ENCODE measurements at places on chromosomes 6 and 20.

GRCh38 chr20:17541596-17541995 lies 10.4 kb upstream of the BFSP1 start:
- H3K27ac ChIP-seq: no peak overlapping the region
- peaks cover 6% of the 10 kb centered on the region for H3K4me1 ChIP-seq
- no peak for DNase-seq
- peaks cover 2% of the 10 kb centered on the region for H3K27me3 ChIP-seq
- no peak overlapping the region for H3K4me3 ChIP-seq

DNA sequence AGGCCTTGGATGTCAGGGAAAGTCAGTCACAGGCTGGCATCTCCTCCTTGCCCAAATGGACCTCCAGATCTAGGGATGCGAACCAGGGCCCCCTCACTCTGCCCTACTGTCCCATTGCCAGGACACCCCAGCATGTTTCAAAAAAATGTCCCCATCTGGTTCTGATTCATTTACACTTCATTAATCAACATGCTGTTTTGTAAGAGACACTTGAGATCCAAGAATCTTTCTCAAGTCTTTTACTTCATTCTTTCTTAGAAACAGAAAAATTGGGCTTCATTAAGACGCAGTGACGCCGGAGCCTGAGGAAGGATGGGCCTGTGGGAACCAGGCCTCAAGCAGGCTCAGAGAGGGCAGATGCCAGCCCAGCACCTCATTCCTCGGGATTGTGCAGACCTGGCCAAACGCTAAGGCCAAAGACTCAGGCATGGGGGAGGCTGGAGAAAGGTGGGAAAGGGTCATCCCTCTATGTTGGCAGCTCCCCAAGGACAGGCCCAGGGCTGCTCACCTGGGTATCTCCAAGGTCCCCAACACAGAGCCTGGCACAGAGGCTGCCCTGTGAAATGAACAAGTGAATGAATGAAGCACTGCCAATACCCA lies 3.8 kb downstream of the RSPO4 start:
- DNase-seq: no peak
- no peak overlapping the region for H3K27ac ChIP-seq
- H3K27me3 ChIP-seq: peaks cover 8% of the 10 kb centered on the region
- H3K4me1 ChIP-seq: no peaks in the 10 kb centered on the region
- no peaks in the 10 kb centered on the region for H3K36me3 ChIP-seq
- H3K4me3 ChIP-seq: no peak overlapping the region

- no peak overlapping the region for H3K27ac ChIP-seq
- H3K4me1 ChIP-seq: no peaks in the 10 kb centered on the region
- DNase-seq: no peak
- no peak overlapping the region for H3K4me3 ChIP-seq
- H3K27me3 ChIP-seq: no peaks in the 10 kb centered on the region
These were observed 5.6 kb downstream of the BAG2 start for GRCh38 chr6:57177545-57178265.

- H3K36me3 ChIP-seq: no peaks in the 10 kb centered on the region
- DNase-seq: no peak
- H3K27ac ChIP-seq: no peak overlapping the region
- no peak overlapping the region for H3K4me3 ChIP-seq
- H3K27me3 ChIP-seq: no peaks in the 10 kb centered on the region
These were observed 7.0 kb upstream of the RREB1 start for GRCh38 chr6:7100753-7101081.

- H3K4me1 ChIP-seq: no peaks in the 10 kb centered on the region
- peak overlapping the region; percentile 6 for H3K27ac ChIP-seq
- H3K36me3 ChIP-seq: no peaks in the 10 kb centered on the region
These were observed 744 bp downstream of the RAB23 start for GRCh38 chr6:57221191-57221935.

DNA sequence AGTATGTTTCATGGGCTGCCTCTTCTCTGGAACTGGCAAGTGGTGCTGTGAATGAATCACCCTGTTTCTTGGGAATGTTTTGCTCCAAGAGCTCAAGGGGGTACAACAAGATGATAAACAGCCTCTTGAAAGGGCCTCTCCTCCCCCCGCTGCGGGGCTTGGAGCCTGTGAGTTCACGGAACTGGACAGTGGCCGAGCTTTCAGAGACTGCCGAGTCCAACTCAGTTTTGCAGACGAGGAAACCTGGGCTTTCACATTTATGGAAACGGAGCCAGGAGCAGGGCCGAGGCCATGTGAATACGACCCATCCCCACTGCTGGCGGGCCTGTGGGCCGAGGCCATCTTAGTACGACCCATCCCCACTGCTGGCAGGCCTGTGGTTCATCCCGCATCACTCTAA lies 18.2 kb upstream of the SRC start:
- no peaks in the 10 kb centered on the region for H3K4me1 ChIP-seq
- H3K27ac ChIP-seq: no peak overlapping the region
- H3K4me3 ChIP-seq: no peak overlapping the region
- DNase-seq: no peak

DNA sequence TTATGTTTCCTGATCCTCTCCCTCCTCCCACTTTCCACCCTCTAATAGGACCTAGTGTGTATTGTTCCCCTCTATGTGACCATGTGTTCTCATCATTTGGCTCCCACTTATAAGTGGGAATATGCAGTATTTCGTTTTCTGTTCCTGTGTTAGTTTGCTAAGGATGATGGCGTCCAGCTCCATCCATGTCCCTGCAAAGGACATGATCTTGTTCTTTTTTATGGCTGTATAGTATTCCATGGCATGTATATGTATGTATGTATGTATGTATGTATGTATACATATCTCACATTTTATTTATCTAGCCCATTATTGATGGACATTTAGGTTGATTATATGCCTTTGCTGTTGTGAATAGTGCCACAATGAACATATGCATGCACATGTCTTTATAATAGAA lies 188.7 kb downstream of the RFPL4B start:
- no peak overlapping the region for H3K27ac ChIP-seq
- no peaks in the 10 kb centered on the region for H3K36me3 ChIP-seq
- no peaks in the 10 kb centered on the region for H3K4me1 ChIP-seq
- H3K4me3 ChIP-seq: no peak overlapping the region
- no peaks in the 10 kb centered on the region for H3K27me3 ChIP-seq
- no peak for DNase-seq

DNA sequence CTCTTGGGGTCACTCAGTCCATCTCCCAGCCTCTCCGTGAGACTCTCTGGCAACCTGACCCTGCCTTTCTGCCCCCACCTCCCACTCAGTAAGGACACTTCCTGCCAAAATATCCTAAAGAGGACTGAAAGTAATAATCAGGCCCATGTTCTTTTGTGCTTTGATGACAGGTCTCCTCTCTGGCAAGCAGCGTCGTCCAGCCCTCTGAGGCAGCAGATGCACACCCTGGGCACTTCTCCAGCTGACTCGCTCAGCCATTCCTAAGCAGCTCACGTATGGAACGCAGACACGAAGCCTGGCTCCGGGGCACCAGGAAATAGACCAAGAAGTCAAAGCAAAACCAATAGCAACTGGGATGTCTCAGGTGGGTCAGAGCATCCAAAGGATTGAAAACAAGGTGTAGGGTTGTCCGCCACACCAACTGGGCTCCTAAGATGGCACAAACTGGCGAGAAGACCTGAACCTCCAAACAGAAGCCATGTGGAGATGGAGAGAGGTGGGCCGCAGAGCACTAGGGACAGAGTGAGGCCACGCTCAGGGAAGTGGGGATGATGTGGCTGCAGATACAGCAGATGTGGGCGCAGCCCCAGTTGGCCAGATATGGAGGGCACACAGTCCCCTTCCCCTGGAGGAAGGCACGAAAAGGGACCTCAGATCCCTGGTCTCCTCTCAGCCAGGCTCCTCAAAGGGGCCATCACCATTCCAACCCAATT lies 99.3 kb downstream of the PRND start:
- peak overlapping the region; percentile 93 for H3K4me3 ChIP-seq
- no peaks in the 10 kb centered on the region for H3K36me3 ChIP-seq
- DNase-seq: no peak
- no peak overlapping the region for H3K27ac ChIP-seq

GRCh38 chr20:47139934-47140535 lies 216.5 kb downstream of the ZMYND8 start:
- no peak for DNase-seq
- no peak overlapping the region for H3K4me3 ChIP-seq

GRCh38 chr6:161035182-161035980 lies 43.8 kb downstream of the MAP3K4 start:
- peaks cover 38% of the 10 kb centered on the region for H3K4me1 ChIP-seq
- peaks cover 2% of the 10 kb centered on the region for H3K36me3 ChIP-seq
- peak; percentile 51 for DNase-seq
- no peak overlapping the region for H3K4me3 ChIP-seq

- DNase-seq: no peak
- H3K4me1 ChIP-seq: no peaks in the 10 kb centered on the region
- no peaks in the 10 kb centered on the region for H3K36me3 ChIP-seq
- H3K27me3 ChIP-seq: no peaks in the 10 kb centered on the region
These were observed 993.0 kb downstream of the EYS start for GRCh38 chr6:64714073-64714472.

DNA sequence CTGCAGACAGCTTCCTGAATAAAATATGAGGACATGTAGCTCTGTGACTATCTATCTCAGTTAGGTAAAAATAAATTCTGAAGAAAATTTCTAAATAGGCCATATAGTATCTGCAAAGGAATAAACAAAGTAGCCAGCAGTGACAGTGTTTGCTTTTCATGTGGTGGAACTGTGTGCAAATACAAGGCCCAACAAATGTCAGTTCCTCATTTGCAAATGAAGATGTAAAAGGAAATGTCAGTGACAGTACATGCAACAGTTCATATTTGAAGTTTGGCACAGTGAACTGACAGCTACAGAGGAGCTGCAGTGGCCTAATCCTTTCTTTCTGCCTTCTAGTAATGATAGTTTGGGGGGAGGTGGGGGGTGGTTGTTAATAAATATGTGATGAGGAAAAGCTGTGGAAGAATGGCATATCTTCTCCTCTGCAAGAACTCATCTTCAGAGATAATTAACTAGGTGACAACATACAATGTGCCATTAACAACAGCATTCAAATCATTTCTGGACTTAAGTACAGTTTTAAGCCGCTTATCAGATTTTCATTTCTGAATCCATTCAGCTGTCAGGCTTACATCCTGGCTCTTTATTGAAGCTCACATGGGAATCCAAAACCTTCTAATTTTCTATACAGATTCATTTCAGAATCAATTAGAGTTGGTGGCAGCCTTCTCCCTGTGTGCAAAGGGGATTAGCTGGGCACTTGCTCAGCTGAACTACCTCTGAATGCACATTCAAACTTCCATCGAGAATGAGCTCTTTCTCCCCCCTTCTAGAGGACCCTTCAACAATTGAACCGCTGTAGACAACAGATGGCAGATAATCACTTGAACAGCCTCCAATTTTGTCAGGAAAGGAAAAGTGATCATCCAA lies 1059.0 kb upstream of the EPHA7 start:
- no peak for DNase-seq
- no peak overlapping the region for H3K27ac ChIP-seq
- H3K36me3 ChIP-seq: no peaks in the 10 kb centered on the region
- no peaks in the 10 kb centered on the region for H3K4me1 ChIP-seq

DNA sequence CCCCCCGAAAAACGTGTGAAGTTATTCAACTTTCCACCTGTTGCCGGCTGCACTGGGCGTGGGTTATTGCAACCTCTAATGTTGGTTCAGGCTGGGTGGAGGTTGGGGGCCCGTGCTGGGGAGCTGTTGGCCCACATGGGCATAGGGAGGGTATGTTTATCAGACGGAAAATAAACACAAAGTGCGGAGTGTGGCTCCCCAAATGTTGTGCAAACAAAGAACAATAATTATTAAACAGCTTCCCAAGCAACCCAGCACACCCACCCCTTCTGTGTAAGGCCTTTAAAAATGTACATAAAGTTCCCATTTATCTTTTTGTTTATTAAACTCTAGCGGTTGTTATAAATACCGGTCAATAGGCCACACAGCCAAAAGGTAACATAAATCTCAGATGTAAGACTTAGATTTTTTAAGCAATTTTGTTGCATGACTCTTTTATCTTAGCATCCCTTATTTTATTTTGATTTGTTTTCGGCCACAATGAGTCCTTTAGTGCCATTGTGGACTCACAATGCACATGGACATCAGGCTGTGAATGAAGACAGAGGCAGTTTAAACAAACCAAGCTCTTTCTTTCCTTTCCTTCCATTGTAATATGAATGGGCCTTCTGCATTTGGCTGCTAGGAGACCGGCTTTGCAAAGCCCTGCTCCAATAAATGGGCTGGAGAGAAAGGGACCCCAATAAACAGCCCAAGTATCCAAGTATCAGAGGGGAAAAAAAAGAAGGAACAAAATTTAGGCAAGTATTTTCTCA lies 6.9 kb upstream of the DLL1 start:
- no peak overlapping the region for H3K27ac ChIP-seq
- no peak overlapping the region for H3K4me3 ChIP-seq
- no peak for DNase-seq
- no peaks in the 10 kb centered on the region for H3K36me3 ChIP-seq
- H3K4me1 ChIP-seq: peaks cover 15% of the 10 kb centered on the region

DNA sequence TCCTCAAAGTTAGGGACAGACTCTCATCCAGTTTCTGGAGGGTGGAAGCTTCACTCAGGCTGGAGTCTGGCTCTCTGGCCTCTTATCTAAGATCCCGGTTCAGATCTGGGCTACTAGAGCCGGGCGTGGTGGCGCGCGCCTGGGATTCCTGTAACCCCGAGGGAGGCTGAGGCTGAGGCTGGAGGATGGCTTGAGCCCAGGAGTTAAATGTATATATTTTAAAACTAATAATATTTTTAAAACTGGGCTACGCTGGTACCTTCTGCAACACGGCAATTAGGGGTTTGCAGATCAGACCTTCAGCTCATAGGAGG lies 710 bp upstream of the ZNF343 start:
- no peaks in the 10 kb centered on the region for H3K36me3 ChIP-seq
- H3K4me1 ChIP-seq: peaks cover 6% of the 10 kb centered on the region
- H3K27ac ChIP-seq: peak overlapping the region; percentile 79
- H3K4me3 ChIP-seq: peak overlapping the region; percentile 86

DNA sequence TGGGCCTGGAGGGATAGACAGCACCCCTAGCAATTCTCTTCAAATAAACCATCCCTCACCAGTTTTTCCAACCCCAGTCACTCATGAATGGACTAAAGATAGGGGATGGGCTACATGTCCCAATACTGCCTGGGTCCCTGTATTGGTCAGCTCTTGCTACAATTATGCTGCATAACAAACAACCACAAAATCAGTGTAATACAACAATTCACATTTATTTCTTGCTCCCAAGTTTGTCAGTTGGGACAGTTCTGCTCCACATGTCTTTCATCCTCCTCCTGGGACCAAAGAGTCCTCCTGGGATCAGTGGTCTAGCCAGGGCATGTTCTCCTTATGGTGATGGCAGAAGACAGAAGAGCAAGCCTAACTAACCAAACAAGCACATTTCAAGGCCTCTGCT lies 91.7 kb upstream of the MYL9 start:
- H3K36me3 ChIP-seq: no peaks in the 10 kb centered on the region
- no peaks in the 10 kb centered on the region for H3K4me1 ChIP-seq
- DNase-seq: no peak
- H3K27ac ChIP-seq: no peak overlapping the region
- H3K27me3 ChIP-seq: no peaks in the 10 kb centered on the region

DNA sequence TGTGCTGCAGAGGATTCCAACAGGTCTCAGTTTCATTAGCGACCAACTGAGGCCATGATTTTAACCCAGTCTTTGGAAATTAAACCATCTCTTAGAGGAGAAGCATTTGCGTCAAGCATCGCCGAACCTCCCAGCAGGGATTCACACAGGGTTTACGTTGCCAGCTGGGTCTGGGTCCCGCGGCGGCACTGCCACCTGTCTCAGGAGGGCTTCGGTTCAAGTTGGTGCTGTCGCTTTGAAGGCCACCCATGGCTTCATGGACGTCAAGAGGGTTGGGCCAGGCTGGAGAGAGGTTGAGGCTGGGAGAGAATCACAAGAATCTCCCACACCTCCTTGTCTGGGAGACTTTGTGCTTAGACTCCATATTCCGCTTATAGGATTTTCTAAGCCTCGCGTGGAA lies 43.0 kb upstream of the FRMD1 start:
- DNase-seq: no peak
- no peaks in the 10 kb centered on the region for H3K4me1 ChIP-seq
- H3K27ac ChIP-seq: no peak overlapping the region
- H3K27me3 ChIP-seq: no peaks in the 10 kb centered on the region
